ENCODE measurements at places on chromosomes 5 and 9.

DNA sequence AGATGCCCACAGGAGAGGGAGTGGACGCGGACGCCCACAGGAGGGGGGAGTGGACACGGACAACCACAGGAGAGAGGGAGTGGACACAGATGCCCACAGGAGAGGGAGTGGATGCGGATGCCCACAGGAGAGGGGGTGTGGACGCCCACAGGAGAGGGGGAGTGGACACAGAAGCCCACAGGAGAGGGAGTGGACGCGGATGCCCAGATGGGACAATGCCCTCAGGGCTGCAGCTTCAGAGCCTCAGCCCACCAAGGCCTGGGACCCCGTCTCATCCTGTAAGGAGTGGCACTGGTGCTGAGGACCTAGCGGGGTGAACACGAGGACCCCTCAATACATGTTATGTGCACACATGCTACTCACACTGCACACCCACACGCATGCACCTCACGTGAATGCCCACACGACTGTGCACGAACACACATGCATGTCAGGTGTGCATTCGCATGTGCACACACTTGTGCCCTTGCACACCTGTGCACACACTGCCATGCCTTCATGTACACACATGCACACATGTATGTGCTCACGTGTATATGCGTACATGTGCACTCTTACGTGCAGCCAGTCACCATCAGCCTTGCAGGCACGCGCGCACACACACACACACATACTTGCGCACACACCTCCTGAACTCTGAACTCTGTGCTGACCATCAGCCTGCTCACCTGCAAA lies 34.8 kb downstream of the SLC6A18 start:
- no peak for DNase-seq

DNA sequence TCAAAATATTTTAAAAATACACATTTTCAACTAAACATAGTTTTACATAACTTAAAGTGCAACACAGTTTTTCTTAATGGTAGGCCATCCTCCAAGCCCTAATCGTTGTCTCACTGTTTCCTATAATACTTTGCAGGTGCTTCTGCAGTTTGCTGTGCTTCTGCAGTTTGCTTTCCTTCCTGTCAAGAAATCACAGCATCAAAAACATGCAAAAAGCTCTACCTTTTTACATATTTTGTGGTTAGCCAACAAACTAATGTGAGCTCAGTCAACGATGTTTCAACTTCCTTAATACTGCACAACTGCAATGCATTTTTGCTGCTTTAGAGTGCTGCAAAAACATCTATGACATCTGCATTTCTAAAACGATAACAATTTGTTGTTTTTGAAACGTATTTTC lies 25.2 kb downstream of the EMB start:
- DNase-seq, result no peak

GRCh38 chr5:179913461-179913860 lies 5.8 kb upstream of the TBC1D9B start:
- DNase-seq, result no peak

DNA sequence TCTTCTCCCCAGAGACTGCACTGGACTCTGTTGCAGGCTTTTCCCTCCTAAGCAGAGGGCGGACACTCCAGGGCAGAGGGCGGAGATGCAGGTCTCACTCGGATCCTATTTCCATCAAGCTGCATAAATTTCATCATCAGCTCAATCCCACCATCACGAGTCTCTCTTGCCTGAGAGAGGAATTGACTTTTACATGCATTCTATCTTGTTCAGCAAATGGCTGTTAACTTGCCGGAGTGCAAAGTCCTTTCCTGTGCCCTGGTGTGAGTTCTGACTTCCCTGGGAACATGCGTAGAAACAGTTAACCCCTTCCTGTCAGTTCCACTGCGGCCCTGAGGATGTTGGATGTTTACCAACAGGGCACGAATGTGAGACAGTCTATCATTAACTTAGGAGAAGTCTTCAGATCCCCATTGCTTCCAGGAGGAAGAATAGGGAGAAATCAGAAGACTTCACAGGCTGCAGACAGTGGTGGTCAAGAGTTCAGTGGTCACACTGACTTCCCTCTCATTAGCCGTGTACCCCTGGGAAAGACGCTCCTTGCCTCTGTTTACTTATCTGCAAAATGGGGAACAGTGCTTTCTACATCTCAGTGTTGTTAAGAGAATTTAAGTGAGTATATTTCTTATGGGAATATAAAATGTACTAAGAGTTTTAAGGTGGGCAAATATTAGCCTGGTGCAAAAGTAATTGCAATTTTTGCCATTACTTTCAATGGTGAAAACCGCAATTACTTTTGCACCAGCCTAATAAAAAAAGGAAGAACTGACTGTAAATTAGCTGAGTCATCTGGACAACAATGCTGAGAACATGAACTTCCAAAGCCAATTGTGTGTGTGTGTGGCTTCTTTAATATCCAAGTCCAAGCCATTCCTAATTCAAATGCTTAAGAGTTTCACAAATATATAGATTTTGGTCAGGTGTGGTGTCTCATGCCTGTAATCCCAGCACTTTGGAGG lies 248.0 kb downstream of the DRD1 start:
- no peak for DNase-seq

DNA sequence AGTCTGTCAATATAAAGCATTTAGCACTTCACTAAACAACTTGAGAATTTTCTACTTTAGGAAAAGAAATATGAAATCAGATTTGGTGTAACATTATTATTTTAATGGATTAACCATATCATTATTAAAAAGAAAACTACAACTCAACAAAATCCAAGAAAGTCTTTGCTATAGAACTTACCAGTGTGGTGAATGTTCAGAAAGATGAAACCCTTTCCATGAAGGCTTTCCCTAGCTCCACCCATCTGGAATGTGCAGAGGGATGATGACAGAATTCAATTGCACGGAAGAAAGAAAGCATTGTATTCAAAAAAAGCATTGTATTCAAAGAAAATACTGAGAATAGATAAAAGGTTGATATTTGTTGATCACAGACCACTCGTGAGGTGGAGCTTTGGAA lies 328.6 kb upstream of the NUDT12 start:
- no peak for DNase-seq

GRCh38 chr9:123407217-123407851 lies 51.3 kb downstream of the CRB2 start:
- DNase-seq, result no peak

DNA sequence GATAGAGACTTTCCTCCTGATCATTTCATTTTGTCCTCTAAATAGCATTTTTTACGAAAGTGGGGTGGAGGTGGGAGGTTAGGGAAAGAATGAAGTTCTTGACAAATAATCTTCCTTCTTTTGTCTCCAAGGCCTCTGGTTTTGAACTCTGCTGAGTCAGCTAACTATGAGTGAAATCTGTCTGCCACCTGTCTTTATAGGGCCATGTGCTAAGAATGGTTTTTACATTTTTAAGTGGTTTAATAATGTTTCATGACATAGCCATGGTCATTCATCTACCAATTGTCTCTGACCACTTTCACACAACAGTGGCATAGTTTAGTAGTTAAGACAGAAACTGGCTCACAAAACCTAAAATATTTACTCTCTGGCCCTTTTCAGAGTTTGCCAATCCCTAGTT lies 7.6 kb downstream of the MAN2A1 start:
- DNase-seq, result no peak

GRCh38 chr9:76114144-76114543 lies 223.7 kb downstream of the PCSK5 start:
- DNase-seq, result no peak

- no peak for DNase-seq
Measured at GRCh38 chr9:137793196-137793841, 84.3 kb upstream of the CACNA1B start.

GRCh38 chr5:133234911-133235310 lies 183.1 kb downstream of the HSPA4 start:
- DNase-seq, result no peak

GRCh38 chr5:100574716-100575115 lies 39.5 kb downstream of the FAM174A start:
- no peak for DNase-seq

DNA sequence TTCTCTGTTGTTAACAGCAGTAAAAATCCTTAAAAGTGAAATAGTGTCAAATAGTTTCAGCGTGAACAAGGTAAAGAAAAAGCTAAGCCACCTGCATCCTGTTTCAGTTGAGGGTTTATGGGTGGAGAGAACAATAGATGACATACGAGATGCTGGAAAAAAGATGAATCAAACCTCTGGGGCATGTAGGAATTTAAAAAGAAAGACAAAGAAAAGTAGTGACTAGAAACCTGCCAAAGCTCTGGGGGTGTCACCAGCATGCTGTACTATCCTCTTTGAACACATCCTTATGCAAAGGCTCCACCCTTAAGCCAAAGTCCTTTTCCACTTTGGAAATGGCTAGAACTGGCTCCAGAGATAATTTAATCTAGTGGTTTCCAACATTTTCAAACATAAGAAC lies 22.2 kb downstream of the SCAI start:
- no peak for DNase-seq
